SHP77 (cell line): ENCODE measurements at places on chromosomes 13 and 19.

DNA sequence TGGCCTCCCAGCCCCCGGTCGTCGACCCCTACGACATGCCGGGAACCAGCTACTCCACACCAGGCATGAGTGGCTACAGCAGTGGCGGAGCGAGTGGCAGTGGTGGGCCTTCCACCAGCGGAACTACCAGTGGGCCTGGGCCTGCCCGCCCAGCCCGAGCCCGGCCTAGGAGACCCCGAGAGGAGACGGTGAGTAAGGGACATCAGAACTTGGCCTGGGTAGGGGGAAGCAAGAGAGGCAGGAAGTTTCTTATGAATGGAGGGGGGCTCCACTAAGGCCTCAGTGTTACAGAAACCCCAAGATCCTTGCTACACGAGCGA lies 2.9 kb downstream of the FOSB start:
- no peak for DNase-seq

GRCh38 chr13:109999659-110000533 lies 213.5 kb upstream of the IRS2 start:
- no peak for DNase-seq

GRCh38 chr19:10473192-10473591 lies 30.0 kb downstream of the KEAP1 start:
- DNase-seq: no peak

DNA sequence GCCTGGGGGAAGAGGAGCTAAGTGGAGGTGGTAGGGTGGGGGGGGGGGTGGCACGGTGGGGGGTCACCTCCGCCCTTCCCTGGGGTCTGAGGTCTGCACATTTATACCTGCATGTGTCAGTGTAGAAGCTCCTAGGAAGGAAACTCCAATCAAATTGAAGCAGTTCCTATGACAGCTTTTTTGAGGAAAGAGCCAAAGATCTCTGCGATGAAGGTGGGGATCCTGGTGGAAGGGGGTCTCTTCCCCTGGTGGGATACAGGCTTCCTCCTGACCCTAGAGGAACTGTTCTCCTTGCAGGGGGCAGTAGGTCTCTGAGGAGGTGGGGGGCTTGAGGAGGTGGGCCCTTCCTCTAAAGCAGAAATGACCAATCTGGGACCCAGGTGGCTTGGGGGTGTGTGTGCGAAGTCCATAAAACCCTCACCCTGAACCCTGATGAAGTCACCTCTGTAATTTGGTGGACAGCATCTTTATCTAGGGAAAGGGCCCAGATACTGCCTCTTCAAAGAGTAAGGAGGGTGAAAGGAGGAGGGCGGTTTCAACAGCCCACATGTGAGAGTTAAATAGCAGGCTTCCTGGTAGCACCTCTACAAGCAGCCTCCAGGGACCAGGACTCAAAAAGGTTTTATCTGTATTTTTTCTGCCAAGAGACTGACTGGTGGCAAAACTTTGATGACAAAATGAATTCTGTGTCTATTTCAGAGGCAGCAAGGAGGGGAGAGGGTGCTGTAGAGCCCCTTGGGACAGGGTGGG lies 12.9 kb downstream of the RANBP3 start:
- no peak for DNase-seq
